ENCODE measurements at places on chromosomes 3 and 15.

DNA sequence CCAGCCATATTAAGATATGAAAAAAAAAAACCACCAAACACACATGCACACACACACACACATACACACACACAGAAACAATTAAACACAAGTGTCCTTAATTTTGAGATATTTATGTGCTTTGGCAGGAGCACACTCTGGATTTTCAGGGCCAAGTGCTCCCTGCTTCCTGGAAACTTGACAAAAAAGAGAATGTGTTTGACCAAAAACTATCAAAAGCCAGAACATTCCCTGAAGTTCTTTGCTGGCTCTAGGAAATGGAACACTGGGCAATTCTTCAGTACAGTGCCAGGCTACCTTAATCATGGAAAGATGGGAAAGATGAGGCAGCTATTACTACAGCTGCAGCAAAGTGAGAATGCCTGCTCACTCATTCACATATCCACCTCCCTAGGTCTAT lies 44.6 kb downstream of the P3H2 start:
- peak; percentile 62 for DNase-seq

GRCh38 chr15:38873158-38873557 lies 308.5 kb upstream of the RASGRP1 start:
- DNase-seq = no peak

- DNase-seq = no peak
Observed at GRCh38 chr3:13112521-13113345, 39.5 kb upstream of the IQSEC1 start.

- peak; percentile 68 for DNase-seq
Observed at GRCh38 chr3:197305854-197306253, 7.4 kb upstream of the DLG1 start.

GRCh38 chr3:181899702-181900101 lies 188.0 kb downstream of the SOX2 start:
- DNase-seq = no peak

- no peak for DNase-seq
Observed at GRCh38 chr3:64057231-64057630, 33.9 kb upstream of the PSMD6 start.

DNA sequence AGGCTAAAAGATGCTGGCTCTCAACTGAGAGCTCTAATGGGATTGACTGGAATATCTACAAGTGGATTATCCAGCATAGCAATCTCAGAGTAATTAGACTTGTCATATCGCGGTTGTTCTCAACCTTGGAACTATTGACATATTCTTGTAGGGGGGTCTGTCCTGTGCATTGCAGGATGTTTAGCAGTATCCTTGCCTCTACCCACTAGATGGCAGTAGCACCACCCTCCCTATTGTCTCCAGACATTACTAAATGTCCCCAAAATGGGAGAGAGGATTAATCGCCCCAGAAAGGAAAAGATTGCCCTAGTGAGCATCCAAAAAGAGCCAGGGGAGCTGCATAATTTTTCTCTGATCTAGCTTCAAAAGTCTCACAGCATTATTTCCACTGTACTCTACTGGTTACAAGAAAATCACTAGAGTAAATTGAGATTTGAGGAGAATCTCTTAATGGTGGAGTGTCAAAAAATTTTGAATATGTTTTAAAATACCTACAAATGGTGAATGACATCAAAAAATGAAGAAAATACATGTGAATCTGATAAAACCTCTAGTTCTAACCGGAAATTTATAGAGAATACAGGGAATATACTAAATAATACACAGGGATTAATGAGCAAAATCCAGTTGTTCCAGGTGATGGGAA lies 388.2 kb upstream of the AGTR1 start:
- DNase-seq = peak; percentile 10

DNA sequence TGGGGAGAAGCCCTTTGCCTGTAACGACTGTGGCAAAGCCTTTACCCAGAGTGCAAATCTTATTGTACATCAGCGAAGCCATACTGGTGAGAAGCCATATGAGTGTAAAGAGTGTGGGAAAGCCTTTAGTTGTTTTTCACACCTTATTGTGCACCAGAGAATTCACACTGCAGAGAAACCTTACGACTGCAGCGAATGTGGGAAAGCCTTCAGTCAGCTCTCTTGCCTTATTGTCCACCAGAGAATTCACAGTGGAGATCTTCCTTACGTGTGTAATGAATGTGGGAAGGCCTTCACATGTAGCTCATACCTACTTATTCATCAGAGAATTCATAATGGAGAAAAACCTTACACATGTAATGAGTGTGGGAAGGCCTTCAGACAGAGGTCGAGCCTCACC lies 10.9 kb downstream of the ZNF35 start:
- no peak for DNase-seq

DNA sequence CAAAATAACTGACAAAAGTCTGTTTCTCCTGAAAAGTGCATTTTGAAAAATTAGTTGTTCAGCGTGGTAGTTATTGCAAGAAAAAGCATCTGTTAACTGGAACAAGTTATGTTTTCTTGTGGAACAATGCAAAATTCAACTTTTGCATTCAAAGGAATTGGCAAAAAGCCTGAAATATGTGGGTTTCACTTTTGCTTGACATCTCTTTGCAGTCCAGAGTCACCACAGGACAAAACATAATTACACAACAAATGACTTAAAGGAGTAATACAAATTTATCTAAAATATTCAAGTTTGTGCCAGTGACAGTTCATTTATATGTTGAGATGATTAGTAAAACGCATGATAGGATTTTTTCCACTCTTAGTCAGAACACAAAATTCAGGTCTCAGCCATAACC lies 96.3 kb upstream of the P2RY1 start:
- DNase-seq = no peak

DNA sequence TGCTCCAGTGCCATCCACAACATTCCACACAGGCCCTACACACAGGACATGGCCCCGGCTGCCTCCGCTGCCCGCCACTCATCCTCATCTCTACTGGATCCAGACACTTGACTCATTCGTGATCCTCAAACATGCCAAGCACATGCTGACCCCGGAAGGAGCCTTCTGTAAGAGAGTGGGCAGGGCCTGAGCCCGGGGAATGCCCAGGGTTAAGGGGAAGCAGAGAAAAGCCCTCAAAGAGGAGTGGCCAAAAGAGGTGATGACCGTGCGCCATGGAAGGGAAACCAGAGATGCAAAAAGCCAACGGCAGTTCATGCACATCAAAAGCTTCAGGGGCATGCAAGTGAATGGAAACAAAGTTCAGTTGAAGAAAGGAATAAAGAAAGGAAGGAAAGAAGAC lies 46.1 kb downstream of the RFTN1 start:
- DNase-seq = no peak

GRCh38 chr15:100022391-100022790 lies 289.2 kb upstream of the LYSMD4 start:
- DNase-seq = no peak

GRCh38 chr15:62390791-62391640 lies 225.9 kb upstream of the C2CD4B start:
- no peak for DNase-seq

DNA sequence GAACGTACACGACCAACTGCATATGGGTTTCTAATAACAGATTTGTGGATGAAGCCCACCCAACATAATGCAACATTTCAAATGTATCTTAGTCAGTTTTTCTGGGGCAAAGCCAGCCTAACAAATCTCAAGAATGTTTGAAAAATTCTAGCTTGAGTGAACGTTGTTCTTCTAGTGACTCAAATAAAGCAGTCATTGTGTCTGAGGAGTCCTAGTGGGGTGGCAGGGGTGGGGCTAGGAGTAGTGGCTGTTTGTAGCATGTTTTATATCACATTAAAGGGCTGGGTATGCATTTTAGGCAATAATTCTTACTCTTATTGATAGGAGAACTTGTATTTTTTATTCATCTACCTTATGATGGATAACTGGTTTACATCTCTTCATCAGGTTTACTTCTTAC lies 6.0 kb downstream of the B3GNT5 start:
- no peak for DNase-seq

GRCh38 chr3:157533298-157534070 lies 30.3 kb upstream of the VEPH1 start:
- DNase-seq = peak; percentile 73

- no peak for DNase-seq
Observed at GRCh38 chr15:25846377-25846776, 16.8 kb downstream of the ATP10A start.

DNA sequence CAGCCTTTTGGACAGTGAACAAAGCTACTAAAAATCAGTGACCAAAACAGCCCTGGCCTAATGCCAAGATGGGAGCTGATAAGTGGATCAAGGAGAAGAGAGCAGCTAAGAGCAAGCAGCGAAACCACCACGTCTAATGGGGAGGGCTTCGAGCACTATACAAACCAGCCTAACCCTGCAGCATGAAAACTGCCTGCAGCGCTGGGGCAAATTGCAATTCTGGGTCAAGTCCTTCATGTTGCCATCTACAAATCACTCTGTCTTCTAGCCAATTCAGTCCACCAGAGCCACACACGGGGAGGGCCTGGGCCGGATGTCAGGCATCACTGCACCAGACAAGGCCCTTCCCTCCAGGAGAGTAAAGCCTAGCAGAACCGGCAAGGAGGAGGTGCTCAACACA lies 30.5 kb upstream of the SPATA12 start:
- no peak for DNase-seq

DNA sequence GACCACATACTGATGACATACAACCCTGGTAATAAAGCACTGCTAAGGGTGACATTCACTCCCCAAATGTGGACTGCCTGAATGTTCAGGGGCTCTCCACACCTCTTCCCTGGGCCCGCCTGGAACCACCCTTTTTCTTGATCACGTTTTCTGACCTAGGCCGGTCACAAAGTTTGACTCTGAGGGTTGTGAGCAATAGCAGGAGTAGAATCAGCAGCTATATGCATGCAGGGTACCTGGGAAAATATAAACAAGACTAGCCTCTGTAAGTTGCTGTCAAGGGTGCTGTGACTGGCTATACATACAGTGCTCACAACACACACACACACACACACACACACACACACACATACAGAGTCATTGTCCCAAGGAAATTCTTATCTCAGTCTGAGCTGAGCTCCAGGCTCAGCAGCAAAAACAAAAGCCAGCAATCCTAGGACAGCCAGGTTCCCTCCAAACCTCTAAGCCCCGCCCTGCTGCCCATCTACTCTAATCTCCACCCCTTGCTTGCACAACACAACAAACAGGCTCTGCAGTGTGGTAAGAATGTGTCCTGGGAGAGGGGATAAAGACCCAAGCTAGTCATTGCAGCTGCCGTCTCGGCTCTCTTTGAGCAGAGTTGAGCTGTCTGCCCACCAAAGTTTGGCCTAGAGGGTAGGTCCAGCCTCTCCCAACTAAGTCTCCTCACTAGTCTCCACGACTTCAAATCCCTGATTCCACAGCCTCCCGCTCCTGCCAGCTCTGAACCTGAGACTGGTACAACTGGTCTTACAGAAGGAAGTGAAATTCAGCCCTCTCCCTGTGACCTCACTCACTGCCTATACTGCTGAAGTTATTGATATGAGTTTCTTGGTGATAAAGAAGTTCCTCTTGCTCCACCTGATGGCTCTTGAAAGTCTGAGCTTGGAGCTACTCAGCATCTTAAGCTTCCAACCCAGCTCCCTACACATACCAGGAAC lies 2.2 kb downstream of the BMF start:
- DNase-seq = no peak

- DNase-seq = peak; percentile 53
Observed at GRCh38 chr3:136960838-136961836, 3.4 kb downstream of the IL20RB start.

GRCh38 chr3:87621667-87622066 lies 345.3 kb upstream of the POU1F1 start:
- no peak for DNase-seq

DNA sequence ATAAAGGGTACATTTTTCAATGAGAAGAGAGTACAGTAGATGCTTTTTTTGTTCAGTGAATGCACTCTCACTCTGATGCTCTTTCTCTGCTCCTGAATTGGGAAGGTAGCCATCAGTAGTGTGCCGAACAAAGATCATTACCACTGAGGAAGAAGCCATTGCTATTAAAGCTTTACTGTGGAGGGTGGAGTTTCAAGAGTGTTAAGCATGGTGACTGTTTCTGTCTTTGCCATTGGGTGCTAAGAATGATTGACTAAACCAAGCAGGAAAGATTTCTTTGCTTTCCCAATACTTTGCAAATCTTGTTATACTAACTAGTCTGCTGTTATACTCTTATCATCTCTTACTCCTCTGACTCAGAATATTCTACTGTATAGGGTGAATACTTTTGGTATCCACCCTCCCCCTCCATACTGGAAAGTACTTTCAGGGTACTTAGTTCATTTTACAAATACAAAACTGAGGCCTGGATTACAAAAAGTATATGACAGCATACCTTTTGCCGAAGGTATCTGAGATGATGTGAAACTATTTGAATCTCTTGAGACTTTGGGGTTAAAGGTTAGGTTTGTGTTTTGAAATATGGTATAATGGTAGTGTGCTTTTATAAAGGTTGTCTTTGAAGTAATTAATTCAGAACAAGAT lies 1.7 kb downstream of the RAB11A start:
- DNase-seq = no peak
